Stimulated activated naive CD4-positive, alpha-beta T cell treated with Interleukin-2 at 50 U/mL for 16 hours (primary cell): ENCODE measurements at places on chromosomes 6 and 20.

- no peak for DNase-seq
These were observed 512.2 kb upstream of the SYNCRIP start for GRCh38 chr6:86154852-86155251.

GRCh38 chr6:84228198-84228543 is 728 bp upstream of the CEP162 start:
- DNase-seq, result no peak

DNA sequence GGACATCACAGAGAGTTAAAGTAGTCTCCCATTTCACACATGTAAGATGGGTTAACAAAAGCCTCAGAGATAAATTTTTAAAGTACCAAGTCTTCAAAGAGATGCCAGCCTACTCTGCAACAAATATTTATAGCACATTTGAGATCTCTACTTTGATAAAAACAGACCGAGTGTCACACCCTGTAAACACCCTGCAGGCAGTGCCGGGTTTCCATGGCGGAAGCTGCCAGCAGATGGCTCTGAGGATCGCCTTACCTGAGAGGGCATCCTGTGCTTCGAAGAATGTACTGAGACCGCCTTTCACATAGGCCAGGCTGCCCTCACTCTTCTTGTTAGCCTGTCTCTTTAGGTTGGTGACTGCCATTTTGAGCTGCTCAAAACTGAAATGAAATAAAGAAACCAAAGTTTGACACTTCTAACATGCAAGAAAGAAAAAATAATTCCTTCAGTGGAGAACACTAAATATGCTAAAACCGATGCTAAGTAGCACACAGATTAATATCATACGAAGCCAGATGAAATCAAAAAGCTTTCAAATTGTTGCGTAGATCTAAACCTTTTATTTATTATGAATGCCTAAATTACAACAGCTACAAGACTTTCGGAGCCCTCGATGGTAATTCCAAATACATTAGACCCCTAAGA is 39.3 kb downstream of the HUS1B start:
- no peak for DNase-seq

- DNase-seq, result no peak
These were observed 406.3 kb upstream of the RGS17 start for GRCh38 chr6:153537422-153537821.

GRCh38 chr6:133891927-133892812 is 3.3 kb downstream of the TCF21 start:
- no peak for DNase-seq

DNA sequence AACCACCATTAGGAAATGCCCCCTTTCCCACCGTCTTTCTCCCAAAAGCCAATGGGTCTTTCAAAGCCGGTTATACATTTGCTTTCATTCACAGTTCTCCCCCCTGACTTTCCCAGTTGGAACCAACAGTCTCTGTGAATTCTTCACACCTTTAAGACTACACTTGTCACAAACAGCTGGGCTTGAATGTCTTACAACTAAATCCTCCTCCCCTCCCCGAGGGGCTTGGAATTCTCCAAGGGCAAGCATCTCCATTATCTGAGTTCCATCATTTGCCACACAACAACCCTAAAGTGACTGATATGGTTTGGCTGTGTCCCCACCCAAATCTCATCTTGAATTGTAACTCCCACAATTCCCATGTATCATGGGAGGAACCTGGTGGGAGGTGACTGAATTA is 12.9 kb downstream of the ZFP64 start:
- DNase-seq, result no peak

- no peak for DNase-seq
These were observed 16.9 kb upstream of the SLC16A10 start for GRCh38 chr6:111070105-111071005.

- DNase-seq, result no peak
These were observed 4.9 kb upstream of the GINS1 start for GRCh38 chr20:25402583-25402982.

- DNase-seq, result no peak
These were observed 117.5 kb downstream of the SOX4 start for GRCh38 chr6:21710908-21711627.

DNA sequence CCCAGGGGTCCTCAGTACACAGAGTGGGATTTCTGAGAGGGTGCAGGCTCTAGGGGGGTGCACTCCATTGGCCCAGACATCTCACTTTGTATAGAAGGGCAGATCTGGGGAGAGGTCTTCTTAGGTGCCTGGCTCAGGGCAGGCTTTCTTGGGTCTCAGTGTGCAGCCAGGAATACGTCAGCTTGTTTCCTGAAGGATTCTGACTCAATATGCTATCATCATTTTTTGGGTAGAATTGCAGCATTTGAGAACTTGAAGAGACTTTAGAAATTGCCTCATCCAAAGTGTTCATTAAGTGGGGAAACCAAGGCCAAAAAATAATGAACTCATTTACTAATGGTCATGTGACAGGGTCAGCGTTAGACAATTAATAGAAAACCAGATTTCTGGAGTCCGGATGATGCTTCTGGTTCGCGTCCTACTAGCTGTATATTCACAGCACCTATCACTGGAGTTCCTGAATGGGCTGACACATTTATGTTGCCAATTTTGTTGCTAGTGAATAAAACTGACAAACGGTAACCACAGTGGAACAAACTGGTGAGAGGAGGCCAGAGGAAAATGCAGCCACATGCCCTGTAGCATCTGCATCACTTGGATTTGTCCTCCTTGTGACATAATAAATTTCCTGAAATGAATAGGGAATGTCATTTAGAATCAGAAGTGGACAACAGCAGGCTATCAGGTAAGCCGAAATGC is 238.9 kb downstream of the TBC1D7 start:
- no peak for DNase-seq

- DNase-seq, result no peak
These were observed 142.3 kb downstream of the LY86 start for GRCh38 chr6:6730831-6731230.

- DNase-seq, result peak; percentile 56
These were observed 66.7 kb upstream of the TIAM2 start for GRCh38 chr6:154928325-154928922.

DNA sequence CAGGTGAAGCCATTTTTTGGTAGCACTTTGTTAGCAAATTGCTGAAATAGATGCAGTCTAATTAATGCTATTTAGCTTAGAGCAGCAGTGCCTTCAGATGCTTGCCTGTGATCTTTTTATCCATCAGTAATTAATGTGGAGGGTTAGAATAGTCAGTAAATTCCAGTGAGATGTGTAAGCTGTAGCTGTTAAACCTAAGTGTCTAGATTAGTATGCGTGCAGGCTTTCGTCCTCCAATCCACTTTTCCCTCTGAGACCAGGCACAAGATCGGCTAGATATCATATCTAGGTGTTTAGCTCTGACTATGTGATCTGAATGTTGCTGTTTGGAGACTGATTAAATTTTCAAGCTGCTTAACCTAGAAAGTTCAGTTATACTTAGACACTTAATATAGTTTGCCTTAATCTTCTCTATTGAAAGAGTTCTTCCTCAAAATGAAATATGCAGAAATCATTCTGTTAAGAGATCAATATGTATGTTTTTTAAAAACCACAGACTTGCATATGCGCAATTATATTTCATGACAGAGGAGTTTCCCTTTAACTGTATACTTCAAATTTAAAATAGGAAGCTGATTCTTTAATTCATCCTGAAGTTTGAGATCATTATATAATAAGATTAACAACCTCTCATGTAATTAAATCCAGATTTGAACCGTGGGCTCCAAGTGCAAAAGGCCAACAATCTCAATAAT is 41.2 kb downstream of the XRN2 start:
- DNase-seq, result no peak

- no peak for DNase-seq
These were observed 76.1 kb downstream of the PAX1 start for GRCh38 chr20:21781446-21782075.

DNA sequence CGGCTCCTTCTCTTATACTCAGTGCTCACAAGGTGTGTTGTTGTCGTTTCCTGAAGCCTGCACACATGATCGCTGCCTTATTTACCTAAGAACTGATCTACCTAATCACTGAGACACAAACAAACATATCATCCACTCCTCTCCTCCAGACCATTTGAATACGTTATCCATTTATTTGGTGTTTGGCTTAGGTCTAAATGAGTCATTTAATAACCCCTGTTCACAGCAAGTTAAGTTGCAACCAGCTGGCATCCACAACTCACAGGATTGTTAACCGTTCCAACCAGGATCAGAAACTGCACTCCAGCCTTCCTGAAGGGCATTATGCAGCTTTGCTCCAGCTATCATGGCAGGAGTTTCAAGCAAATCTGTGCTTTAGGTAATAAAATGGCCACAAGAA is 511.1 kb upstream of the MAP3K7 start:
- no peak for DNase-seq
